ENCODE measurements at places on chromosomes 2 and 18.

GRCh38 chr2:166375736-166376487, at the start of gene SCN9A:
SCN9A (minus strand) TSS chr2:166375944; CDS start chr2:166311756, 64,188 bp downstream.
- peak; percentile 54 for DNase-seq

GRCh38 chr2:31235504-31235902, 1.6 kb downstream of the EHD3 start:
- no peak for DNase-seq

DNA sequence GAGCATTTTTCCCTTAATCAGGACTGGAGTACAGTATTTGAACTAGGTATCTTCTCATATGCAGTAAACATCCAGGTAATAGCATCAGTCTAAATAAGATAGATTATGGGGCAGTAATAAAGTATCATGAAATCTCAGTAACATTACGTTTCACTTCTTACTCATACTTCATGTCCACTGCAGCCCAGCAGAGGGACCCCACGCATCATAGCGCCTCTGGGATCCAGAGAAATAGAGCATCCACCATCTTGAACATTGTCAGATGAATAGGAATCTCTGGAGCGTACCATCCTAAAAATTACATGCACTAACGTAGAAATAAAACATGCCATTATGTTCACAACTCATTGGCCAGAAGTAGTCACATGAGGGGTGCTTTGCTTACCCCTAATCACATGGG, 499.0 kb downstream of the CPS1 start:
- DNase-seq: no peak

DNA sequence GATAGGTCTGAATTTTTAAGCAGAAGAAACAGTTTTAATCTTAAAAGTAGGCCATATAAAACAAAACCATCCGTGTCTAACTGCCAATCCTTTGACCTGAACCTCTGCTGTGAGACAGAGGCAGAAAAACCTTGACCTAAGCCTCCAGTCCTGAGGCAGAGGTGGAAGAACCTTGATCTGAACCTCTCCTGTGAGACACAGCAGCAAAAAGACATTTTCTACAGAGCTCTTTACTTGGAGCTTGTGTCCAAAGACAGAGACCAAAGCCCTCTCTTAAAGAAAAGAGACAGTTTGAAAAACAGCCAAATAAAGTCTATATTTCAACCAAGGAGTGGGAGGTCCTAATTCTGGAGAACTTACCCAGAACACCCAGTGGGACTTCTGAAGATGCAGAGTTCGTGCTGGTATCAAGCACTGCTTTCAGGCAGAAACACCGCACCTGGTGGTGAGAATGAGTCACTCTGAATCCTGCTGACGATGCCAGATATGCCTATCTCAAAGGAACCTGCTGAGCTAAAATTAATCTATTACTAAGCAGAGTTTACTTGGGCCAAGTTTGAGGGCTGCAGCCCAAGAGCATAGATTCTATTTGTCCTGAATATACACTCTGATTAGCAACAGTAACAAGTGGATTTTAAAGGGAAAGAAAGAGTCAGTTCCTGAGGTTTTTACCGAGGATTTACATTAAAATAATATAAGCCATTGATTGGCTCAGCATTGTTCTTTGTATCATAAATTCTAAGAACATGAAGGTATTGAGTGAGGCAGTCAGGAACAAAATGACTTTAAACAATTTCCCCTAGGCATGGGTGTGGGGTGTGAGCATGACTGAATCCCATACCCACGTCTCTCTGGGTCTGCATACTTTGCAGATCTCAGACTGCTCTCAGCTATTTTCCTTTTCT, 806.4 kb downstream of the TRIB2 start:
- DNase-seq: no peak

GRCh38 chr2:119407430-119408220, 24.0 kb upstream of the TMEM37 start:
- peak; percentile 40 for DNase-seq

- no peak for DNase-seq
These were observed 299.7 kb downstream of the CDCA7 start for GRCh38 chr2:173654161-173654895.

GRCh38 chr2:149528983-149529382, 58.6 kb downstream of the MMADHC start:
- DNase-seq: no peak

- DNase-seq: no peak
These were observed 82.2 kb upstream of the LTBP1 start for GRCh38 chr2:32864334-32865111.

DNA sequence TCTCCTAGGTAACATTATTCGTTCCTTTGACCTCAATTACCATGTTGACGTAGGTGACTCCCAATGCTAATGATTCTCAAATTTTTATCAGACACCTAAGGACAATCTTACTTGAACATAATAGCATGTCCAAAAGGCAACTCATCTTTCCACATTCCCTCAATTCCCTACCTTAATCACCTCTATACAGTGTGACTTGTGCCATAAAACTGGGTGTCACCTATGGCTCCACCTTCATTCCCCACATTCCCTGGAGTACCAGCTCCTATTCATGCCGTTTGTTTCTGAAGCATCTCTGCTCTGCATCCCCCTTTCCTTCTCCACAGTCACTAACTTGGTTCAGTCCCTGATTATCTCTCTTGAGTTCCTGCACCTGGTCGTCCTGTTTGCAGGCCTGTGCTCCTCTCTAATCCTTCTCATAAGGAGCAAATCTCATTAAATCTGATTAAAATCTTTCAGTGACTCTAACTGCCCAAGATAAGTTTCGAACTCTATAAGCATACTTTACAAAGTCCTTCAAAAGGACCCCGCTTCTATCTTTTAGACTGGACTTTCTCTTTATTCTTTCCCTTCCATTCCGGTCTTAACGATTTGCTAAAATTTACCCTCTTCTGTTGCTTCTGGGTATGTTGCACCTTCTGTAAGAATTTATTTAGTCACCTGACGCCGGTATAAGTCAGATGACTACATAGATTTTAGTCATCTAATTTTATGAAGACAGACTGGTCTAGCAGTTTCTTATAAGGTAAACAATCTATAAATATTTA, 128.7 kb downstream of the OSBPL1A start:
- no peak for DNase-seq

DNA sequence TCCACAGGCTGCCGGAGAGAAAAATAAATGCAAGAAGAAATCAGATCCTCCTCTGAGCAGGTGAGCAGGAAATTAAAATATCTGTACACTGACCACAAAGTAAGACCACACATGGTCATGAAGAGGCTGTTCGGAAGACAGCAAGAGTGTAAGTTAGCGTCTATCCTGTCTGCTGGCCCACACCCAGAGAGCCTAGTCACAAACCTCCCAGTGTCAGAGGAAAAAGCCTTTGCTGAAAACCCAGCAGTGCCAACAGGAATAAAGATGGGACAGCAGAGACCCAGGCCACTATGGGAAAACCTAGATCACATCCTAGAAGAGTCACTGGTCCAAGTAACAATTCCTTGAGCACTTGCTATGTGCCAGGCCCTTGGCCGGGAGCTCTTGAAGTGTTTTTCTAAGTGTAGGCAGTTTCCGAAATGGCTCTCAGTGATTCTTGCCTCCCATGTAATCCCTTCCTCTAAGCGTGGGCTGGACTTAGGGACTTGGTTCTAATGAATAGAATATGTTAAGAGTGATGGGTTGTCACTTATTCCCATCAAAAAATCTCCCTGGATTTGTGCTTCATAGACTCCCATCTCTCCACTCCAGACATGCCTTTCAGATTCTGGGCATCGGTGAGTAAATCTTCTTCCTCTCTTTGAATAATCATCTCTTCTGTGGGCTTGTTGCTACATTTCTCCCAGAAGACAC, 110.9 kb upstream of the PKDCC start:
- no peak for DNase-seq

Measured in hematopoietic multipotent progenitor cell treated with erythropoietin and hydrocortisone succinate and interleukin-3 and kit ligand, for 17 days (in vitro differentiated cells).